Central memory CD4-positive, alpha-beta T cell (primary cell): ENCODE measurements at places on chromosomes 1 and 21.

GRCh38 chr1:41024953-41025352 is 3.4 kb upstream of the SLFNL1 start:
- no peak for DNase-seq

DNA sequence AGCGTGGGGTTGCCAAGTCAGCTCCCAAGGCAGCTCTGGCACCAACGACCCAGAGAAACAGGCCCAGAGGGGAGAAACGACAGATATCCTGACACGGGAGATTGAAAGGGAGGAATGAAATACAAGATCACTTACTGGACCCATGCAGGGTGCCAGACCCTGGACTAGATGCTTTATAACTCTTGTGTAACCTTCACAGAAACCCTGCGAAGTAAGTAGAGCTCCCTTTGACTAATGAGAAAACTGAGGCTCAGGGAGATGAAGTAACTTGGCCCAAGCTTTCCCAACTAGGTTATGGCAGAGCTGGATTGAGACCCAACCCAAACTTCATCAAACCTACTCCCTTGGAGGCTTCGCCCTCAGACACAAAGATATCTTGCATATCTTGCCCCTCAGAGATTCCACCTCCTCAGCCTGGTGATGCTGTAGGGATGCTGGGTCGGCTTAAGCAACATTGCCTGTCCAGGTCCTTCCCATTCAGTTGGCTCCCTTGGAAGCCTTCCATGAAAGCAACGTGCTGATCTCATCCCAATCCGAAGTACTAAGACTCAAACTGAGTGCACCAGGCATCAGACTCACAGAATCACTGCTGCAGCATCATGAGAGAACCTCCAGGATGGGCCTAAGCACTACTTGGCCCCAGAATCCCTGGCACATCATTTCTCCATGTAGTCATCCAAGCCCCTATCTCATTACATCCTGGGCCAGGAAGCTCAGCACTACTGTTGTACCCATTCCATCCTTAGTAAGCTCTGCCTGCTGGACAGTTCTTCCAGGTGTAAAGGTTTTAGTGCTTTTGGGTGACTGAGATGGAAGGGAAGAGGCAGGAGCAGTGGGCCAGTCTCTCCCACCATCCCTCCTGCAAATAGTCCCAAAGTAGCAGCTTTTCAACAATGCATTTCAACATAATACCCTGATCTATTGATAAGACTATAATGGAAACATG is 1.1 kb upstream of the IGSF9 start:
- no peak for DNase-seq

DNA sequence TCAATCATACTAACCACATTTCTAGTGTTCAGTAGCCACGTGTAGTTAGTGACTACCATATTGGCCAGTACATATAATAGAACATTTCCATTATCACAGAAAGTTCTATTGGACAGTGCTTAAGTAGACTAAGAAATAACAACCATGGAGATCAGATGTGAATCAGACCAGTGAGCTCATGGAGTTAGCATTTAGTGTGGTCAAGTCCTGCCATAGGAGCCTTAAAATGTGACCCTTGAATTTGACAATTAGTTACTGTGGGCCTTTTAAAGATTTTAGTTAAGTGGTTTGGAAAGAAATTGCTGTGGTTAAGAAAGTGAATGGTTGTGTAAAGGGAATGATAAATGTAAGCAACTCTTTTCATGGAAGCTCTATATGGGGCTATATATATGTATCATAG is 123.4 kb downstream of the POU2F1 start:
- no peak for DNase-seq

DNA sequence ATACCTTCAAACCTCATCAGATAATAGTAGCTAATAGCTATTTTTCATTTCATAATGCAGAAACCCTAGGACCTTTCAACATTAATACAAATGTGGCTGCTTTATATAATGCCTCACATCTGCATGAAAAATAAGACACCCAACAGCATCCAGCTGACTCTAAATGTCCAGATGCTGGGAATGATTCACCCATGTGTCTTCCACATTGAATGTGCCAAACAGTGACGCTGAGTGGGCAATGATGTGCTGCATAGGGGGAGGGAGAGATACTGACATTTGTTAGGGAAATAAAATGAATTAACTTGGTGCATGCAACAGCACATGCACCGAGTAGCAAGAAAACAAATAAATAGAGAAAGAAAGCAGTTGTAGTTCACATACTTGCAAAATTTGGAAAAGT is 199.3 kb downstream of the DSCAM start:
- DNase-seq = no peak

DNA sequence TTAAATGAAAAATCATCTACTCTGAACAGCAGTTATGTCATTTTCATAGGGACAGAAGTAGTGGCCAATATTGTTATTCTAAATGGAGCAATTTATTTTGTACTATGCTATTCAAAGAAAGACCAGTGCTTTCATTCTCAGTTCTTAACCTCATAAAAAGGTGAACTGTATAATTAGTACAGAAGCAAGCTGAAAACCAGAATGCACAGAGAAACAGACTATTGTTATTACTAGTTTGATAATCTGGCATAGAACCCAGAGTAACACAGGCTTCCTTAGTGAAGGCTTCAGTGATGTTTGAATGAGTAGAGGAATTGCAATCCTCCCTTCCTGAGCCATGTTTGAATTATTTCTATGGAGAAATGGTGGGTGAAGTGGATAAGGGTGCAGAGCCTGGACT is 131.6 kb upstream of the LRRC7 start:
- DNase-seq = no peak

GRCh38 chr1:99326215-99326949 is 62.1 kb downstream of the PLPPR4 start:
- no peak for DNase-seq

DNA sequence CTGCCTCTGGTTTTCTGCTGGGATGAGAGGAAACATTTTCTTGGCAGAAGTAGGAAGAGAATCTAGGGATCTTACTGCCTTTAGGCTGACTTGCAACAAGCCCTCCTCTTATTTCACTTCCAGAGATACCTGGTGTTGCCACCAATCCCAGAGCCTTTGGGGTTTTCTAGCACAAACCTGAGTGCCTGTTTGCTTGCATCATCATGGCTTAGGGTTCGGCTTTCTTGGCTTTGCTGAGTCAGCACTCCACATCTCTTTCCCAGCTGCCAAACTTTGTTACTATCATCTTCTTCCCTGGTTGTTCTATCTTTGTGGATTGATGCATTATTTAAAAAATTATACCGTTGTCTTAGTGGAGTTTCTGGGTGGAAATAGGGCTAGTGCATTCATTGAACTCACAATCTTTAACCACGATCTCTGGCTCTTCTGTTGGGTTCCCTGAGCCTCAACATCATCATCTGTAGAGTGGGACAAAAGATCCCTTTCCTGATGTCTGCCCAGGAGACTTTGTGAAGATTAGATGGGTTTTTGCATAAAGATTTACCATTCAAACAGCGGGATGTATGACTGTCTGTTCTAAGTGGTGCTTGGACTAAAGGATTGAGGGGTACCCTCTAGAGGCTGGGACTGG is 76.6 kb upstream of the SELENON start:
- no peak for DNase-seq

DNA sequence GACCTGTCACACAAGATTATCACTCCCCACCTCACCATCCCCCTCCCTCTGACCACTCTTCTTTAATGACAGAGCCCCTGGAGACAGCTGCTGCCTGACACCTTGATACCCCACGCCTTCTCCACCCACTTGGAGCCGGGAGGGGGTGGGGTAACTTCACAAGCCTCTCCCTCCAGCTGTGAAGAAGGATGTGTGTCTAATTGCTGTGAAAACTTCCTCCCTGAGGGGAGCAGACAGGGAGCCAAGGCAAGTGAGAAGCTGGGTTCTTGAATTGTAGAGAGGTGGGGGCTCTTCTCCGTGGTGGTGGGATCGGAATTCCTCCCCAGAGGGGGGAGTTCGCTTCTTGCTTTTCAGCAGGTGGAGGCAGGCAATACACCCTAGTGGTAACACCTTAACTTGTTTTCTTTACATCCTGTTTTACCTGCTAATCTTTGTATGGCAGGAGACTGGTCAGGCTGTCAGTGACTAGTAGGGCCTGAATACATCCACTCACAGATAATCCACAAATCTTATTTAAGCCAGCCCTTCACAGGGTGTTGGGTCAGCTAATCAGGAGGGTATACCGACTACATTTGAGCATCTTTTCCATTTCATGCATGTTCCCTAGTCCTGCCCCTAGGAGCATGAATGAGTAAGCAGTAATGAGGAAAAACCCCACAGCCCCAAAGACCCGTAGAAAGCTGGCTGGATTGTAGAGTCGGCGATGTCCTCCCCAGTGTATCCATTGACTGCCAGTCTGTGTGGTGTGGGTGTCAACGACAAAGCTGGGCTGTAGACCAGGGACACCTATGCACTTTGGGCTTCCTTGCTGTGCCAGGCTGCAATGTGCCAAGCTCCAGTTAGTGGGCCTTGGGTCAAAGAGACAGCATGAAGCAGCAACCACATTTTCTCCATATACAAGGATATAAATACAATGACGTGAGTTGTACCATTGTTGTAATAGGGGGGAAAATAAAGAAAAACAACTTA is 57.3 kb downstream of the NFASC start:
- no peak for DNase-seq

- DNase-seq = no peak
Observed at GRCh38 chr1:38208716-38209632, 162.4 kb upstream of the POU3F1 start.

DNA sequence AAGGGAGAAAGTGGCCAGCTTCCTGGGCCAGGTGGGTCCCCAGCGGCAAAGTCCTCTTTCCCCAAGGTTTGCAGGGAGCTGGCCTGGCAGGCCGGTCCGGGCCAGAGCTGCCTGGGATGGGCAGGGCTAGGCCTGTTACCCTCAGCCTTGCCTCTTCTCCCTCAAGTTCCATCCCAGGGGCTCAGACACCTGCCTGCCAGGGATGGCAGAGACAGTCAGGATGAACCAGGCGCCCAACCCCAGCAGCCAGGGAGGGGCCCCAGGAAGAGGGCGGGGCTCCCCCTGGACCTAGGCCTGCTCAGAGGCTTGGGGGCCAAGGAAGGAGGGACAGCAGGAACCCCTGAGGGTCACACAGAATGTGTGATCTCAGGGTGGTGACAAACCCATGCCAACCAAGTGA is 120.6 kb downstream of the CASZ1 start:
- no peak for DNase-seq

DNA sequence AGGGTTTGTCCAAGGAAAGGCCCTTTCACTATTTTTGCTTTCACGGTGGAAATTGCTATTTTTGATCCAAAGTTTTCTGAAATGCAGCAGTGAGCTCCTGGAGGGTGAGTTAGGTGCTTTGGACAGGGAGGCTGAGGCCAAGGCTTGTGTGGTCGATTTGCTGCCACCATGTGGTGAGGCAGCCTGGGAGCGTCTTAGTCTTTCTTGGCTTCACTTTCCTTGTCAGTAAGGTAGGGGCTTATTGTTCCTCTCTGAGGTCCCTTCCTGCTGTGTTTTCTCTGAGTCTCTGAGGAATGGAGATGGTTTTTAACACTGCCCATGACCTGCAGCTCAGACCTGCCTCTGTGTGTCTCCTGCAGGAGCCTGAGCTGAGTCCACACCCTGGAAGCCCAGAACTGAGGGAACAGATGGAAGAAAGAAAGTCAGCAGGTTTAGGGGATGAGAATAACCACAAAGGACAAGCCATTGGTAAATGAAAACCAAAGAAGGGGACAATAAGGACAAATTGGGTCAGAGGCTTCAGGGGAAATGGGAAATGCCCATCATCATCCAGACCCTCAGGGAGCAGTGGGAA is 20.1 kb upstream of the S100A10 start:
- no peak for DNase-seq

DNA sequence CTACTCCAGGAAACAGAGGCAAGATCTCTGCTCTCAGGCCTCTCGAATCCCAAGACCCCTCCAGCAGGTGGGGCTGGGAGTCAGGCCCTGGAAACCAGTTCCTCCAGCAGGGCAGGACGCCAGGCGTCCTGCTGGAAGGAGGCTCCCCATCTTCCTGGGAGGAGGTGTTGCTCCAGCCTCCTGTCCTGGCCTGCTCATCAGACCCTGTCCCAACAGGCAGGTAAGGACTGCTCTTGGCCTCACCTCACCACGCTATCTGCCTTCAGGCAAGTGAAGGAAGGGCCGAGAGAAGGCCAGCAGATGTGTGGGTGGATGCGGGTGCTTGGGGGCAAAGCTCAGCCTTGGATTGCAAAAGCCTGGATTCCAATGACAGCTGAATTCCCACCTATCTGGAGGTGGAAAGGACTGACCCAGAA is 82.9 kb downstream of the SSBP3 start:
- DNase-seq = no peak

GRCh38 chr1:47991187-47991586 is 6.0 kb downstream of the TRABD2B start:
- DNase-seq = no peak

DNA sequence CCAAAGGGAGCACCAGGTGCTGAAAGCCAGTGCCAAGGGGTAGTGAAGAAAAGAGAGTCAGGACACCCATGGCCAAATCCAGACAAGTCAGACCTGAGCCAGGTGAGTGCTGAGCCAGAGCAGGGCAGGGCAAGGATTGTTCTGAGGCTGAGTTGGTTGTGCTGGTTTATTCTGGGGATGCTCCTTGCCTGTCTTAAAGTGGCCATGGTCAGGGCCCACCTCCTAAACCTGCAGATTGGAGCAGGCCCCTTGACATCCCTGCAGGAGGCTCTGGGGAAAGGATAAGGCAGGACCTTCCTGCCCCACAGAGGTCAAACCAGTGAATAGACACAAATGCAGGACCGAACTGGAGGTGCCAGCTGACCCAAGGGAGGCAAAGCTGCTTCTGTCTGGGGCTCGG is 138.4 kb downstream of the HIVEP3 start:
- no peak for DNase-seq

DNA sequence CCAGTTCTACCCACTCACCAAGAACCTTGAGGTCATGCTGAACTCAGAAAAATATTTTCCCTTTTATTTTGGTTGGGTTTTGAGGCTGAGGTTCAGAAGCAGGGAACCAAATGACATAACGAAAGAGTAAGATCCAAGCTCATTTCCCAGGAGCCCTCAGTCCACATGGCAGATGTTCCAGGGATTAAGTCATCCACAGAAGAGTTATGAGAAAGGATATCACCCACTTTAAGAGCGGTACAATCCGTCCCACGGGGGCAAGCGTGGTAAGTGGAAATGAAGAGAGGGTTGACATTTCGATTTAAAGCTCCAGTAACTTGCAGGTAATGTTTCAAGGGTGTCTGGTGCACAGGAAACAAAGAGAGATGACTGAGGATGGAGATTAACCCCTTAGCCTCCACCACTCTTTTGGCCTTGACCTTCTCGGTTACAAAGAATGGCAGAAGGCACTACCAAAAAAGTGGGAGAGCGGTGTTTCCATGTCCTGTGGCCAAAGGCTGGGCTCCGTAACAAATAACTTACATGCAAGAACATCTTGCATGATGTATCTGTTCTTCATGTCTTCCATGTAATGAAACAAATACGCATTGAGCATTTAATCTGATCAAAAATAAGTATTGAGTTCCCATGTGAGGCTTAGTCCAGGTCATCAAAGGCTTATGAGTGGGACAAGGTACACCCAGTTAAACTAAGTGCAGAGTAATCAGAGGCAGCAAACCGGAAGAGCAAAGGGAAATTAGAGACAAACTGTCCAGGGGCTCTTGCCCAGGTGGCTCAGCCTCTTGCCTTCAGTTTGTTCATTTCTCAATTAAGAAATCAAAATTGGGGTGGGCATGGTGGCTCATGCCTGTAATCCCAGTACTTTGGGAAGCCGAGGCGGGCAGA is 241.4 kb downstream of the TOMM20 start:
- DNase-seq = no peak

- DNase-seq = no peak
Observed at GRCh38 chr1:195735140-195735539, 873.1 kb downstream of the KCNT2 start.

- no peak for DNase-seq
Observed at GRCh38 chr1:38132681-38133080, 86.1 kb upstream of the POU3F1 start.
